Adrenal gland (tissue), 19 donors: ENCODE measurements at places on chromosomes 2 and 18. TPM values are rescaled to one million over a fixed set of nuclear protein-coding genes. Genes with fewer than 3 reads are reported as not detected.

DNA sequence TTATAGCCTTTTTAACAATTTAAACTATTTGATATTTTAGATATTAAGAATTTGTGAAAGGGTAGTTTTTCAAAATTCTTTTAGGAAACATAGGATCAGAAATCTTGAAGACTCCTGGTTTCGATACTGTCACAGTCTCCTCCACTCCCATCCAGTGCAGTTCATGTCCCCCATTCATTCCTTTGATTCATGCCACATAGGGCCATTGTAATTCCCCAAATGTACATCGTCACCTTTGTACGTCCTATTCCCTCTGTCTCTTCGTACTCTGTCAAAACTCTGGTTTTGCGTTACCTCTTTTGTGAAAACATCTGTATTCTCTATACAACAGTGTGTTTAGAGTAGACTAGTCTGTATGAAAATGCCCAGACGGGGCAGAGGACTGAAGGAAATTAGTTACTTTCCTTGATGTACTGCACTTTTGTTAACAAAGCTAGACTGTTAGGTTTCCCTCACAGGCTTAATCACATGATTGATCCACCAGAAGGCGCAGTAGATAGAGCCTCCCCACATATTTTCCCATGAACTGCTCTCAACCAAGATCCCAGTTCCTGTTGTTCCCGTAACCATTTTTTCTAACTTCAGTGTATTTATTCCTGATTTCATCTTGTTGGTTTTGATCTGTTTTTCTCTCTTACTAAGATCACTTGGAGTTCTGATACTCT lies 2.5 kb downstream of the MRPL35 start:
- DNase-seq = no peak

LIMS4 gene
- polyA plus RNA-seq = 5.8 TPM

GRCh38 chr2:168821577-168821976 lies 19.1 kb downstream of the NOSTRIN start:
- DNase-seq = no peak

PRADC1 gene
- polyA plus RNA-seq = 65.8 TPM

DNA sequence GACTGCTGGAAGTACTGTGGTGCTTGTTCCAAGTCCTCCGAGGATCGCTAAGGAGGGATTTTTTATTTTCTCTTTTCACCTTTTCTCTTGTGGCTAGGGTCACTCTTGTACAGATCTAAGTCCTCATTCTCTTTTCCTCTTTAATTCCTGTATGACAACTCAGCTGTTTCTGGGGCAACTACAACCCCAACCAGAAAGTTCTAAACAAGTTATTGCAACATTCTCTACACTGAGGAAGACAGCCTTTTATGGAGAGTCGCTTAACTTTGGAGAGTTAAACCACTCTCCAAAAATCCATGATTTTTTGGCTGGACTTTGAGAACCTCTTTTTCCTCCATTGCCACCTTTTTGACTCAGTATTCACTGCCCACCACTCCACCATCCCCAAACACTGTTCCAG lies 74.0 kb upstream of the SESTD1 start:
- DNase-seq = no peak

DNA sequence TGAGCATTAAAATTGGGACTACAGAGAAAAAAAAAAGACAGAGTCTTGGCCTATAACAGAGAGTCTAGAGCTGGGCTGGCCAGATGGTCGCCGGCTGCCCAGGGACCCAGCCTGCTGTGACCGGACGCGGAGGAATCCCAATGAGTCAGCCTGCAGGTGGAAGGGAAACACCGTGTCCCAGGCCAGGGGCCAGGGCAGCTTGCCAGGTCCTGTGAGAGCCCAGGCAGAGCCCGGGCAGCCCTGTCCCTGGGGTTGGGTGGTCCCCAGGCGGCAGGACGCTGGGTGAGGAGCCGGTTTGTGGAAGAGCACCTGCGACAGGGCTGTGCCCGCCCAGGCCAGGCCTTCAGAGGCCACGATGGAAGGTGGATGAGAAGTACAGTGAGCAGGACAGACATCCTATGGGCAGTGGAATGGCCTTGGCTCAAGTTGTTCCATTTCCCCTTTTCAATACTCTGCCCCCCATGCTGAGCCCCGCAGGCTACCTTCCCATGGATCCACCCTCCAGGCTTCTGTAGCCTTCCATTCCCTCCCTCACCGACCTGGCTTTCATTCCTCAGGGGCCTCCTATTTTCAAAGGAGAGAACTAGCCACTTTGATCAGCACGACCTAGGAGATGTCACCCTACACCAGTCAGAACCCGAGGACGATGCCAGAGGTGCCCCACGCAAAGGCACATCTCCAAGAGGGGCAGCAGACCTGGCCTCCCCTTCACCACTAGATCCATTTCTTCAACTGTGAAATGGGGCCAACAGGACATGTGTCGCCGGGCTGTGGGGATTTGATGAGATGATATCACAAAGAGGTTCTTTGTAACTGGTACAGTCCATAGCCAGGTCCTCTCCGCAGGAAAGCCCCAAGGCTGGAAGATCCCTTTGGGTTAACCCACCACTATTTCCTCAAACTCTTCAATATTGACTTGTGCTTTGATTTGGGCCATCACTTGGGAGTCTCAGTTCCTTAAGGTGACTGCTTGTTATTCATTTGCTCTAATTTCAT lies 87.5 kb downstream of the POLR1A start:
- DNase-seq = peak; percentile 76

REG1B gene
- 5.1 TPM for polyA plus RNA-seq

- no peak for DNase-seq
Measured at GRCh38 chr18:12884406-12885323, 628 bp upstream of the PTPN2 start.

DNA sequence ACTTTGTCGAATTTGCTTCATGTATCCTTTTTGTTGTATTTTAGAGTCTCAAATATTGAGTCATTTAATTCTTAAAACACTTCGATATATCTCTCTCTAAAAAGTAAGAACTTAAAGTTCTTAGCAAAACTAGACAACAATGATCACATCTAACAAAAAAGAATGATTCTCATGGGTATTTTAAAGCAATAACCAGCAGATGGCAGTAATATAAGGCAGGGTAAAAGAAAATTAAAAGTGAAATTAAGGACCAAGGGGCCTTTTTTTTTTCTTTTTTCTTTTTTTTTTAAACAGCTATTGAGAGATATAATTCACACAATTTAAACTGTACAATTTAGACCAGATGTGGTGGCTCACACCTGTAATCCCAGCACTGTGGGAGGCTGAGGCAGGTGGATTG lies 9.9 kb upstream of the AOX1 start:
- DNase-seq = no peak

RNF125 gene
- 2.5 TPM for polyA plus RNA-seq

TMEM247 gene
- not detected for polyA plus RNA-seq

GRCh38 chr2:74560591-74560990 lies 6.1 kb downstream of the DOK1 start:
- DNase-seq = no peak

GREB1 gene
- 2.3 TPM for polyA plus RNA-seq

GALNT14 gene
- polyA plus RNA-seq = 2.6 TPM

TMEM17 gene
- 7.2 TPM for polyA plus RNA-seq

GRCh38 chr18:2714140-2714539 lies 58.6 kb downstream of the SMCHD1 start:
- no peak for DNase-seq

- no peak for DNase-seq
Measured at GRCh38 chr2:231655488-231655887, 52.8 kb upstream of the PTMA start.

- DNase-seq = no peak
Measured at GRCh38 chr2:112933261-112933660, 22.3 kb downstream of the IL37 start.

IHH gene
- polyA plus RNA-seq = not detected

GDF7 gene
- polyA plus RNA-seq = 0.24 TPM

- DNase-seq = no peak
Measured at GRCh38 chr2:79855264-79856006, 342.6 kb downstream of the CTNNA2 start.

FN1 gene
- polyA plus RNA-seq = 68.1 TPM

GRCh38 chr2:17518212-17519154 lies at the start of gene RAD51AP2:
Gene RAD51AP2 (minus strand): TSS chr2:17518440. CDS start chr2:17518415, 25 bp downstream.
- peak; percentile 93 for DNase-seq

DNA sequence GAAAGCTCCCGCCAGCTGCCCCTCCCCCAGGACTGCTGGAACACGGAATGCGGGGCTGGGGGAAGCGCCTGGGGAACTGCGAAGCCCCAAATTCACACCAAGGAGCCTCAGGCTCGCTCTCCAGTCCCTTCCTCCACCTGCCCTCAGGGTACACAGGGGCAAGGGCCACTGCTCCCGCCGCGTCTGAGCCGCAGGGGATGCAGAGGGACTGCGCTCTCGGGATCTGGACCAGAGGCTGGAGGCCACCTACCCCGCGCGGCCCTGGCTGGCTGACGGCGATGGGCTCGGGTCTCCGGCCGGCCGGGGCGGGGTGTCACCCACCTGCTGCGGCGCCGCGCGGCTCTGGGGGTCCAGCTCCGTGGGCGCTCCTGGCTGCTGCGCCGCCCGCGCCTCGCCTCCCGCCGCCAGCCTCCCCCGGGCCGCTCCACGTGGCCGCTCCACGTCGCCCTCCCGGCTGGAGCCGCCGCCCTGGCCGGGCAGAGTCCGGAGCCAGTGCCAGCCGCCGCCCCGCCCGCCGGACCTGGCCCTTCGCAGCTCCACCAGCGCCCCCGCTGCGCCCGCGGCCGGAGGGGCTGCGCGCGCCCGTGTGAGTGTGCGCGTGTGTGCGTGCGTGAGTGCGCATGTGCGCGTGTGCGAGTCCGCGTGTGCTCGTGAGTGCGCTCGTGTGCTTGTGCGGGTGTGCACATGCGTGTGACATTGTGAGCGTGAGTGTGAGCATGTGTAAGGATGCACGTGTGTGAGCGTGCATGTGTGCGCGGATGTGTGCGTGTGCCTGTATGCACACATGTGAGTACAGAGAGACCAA lies at the start of gene CGREF1:
TSS of gene CGREF1 (minus strand) at position 604 of the 805 bp plus-strand sequence. CDS start 14,762 bp downstream, outside the sequence.
- no peak for DNase-seq

INSIG2 gene
- polyA plus RNA-seq = 5.1 TPM

DNA sequence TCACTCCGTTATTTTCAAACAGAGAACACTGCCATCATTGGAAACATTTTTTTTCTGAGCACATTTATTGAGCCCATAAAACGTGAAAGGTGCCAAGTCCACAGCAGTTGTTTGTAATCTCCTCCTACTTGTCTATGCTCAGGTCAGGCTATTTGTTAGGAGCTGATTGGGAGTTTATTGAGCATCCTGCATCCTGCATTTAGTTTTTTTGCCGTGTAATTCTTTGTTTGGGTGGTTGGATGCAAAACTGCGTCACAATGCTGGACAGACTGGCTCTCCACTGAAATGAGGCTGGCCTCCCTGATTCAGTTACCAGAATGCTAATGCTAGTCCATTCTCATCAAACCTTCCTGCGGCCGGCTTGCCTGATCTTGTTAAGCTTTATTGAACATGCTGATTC lies 71.4 kb downstream of the RAPGEF4 start:
- no peak for DNase-seq

DNA sequence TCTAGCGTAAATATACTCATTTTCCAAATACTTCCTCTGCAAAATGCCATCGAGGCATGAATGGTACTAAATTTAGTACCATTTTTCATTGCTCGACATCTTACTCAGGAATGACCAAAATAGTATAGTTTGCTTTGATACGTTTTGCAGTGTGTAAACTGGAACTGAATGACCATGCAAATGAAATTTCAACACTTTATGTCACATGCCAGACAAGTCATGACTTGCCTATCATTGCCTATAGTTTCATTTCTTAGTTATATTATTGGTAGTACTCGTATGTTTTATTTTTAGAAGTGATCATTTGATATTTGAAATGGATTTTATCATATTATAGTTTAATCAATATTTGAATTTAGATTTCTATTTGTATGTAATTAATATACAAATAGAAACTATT lies 9.1 kb downstream of the MSTN start:
- no peak for DNase-seq

DNA sequence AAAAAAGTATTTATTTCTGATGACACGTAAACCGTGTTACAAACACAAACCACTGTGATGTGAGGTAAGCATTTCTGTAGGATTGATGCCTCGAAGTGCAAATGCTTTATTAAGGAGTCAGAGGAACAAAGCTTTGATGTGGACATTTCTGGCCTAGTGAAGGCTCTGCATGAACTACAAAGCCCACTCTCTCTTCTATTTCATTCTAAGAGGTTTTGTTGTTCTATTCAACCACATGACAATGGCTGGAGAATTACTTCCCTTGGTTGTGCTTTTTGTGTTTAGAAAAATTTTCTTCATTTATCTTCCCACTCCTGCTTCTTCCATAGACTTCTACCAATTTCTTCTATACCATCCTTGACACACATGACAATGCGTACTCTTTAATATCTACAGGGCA lies 125.7 kb upstream of the CCDC195 start:
- no peak for DNase-seq

CABLES1 gene
- 3.6 TPM for polyA plus RNA-seq

ITGAV gene
- polyA plus RNA-seq = 14.9 TPM

- no peak for DNase-seq
Measured at GRCh38 chr2:229313591-229313990, 42.5 kb upstream of the PID1 start.

- DNase-seq = peak; percentile 29
Measured at GRCh38 chr18:64276311-64277090, 127.6 kb upstream of the LINC00305 start.

GRCh38 chr2:200222791-200223190 lies 83.7 kb upstream of the SPATS2L start:
- peak; percentile 30 for DNase-seq

GRCh38 chr2:121055088-121055487 lies 229.9 kb downstream of the TFCP2L1 start:
- DNase-seq = no peak

DNA sequence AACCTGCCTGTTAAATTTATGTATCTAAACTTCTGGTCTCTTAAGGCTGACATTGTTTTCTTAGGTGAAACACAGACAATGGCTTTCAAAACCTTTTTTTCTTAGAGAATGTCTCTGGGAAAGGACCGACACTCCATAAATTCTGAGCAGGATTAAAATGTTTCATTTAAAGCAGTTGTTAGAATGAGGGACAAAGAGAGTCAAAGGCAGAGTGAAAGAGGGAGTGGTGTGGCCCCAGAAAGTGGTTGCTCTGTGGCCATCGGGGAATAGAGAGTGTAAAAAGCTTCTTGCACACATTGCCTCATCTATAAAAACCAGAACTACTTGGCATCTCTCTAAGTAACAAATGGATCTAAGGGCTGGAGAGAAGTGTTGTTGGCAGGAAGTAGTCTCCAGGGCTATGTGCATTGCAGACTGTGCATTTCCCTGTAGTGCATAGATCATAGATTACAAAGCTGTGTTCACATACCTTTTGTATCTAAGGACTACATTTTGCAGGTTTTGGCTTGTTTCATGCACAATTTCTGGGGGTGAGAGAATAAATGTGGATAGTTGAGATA lies 3.6 kb downstream of the RPRM start:
- DNase-seq = no peak

RETREG2 gene
- 30.1 TPM for polyA plus RNA-seq

GRCh38 chr2:47799031-47799609 lies 16.2 kb downstream of the MSH6 start:
- no peak for DNase-seq

- DNase-seq = no peak
Measured at GRCh38 chr2:232377319-232377718, 1.2 kb upstream of the ALPP start.

UGT1A7 gene
- polyA plus RNA-seq = not detected

DYNAP gene
- not detected for polyA plus RNA-seq

CDC42EP3 gene
- 13.9 TPM for polyA plus RNA-seq
